ENCODE measurements at places on chromosomes 5 and 9. TPM values are rescaled to one million over a fixed set of nuclear protein-coding genes. Genes with fewer than 3 reads are reported as not detected.

DNA sequence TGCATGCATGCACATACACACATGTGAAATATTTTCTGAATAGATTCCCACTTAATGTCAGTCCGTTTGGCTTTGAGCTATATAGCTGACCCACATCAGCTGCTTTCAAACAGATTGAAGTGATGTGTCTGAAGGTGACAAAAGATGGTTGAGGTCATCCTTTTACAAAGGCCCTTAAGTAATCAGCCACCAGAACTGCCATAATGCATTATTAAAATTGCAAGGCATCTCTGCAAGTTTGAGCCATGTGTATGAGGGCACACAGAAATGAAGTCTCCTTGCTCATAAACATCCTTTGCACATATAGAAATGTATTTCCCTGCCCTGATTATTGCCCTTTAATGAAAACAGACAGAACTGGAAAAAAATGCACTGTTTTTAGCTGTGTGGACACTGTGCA, 1043.0 kb upstream of the C9orf72 start:
- no peak for DNase-seq

DNA sequence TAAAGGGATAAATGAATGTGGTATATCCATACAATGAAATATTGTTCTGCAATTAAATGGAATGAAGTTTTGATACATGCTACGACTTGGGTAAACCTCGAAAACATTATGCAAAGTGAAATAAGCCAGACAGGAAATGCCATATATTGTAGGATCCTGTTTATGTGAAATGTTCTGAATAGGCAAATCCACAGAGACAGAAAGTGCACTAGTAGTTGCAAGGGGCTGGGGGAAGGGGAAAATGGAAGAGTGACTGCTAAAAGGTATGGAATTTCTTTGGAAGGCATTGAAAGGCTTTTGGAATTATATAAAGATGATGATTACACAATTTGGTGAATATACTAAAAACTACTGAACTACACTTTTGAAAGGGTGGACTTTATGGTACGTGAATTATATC, 97.0 kb downstream of the FOXD1 start:
- no peak for DNase-seq

DNA sequence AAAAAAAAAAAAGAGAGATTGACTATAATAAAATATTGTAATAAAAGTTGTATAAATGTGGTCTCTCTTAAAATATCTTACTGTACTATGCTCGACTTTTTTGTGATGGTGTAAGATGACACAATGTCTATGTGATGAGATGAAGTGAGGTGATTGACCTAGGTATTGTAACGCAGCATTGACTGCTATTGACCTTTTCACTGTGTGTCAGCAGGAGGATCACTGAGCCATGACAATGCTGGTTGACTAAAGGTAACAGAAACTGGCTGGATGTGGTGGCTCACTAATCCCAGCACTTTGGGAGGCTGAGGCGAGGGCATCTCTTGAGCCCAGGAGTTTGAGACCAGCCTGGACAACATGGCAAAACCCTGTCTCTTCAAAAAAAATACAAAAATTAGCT, 78.6 kb upstream of the MYO10 start:
- no peak for DNase-seq

GRCh38 chr5:72586788-72587530, 79.7 kb upstream of the ZNF366 start:
- no peak for DNase-seq

GRCh38 chr5:169992789-169993484, 12.6 kb upstream of the INSYN2B start:
- DNase-seq = no peak

- DNase-seq = no peak
Measured at GRCh38 chr5:81838307-81838906, 87.5 kb upstream of the SSBP2 start.

- no peak for DNase-seq
Measured at GRCh38 chr5:160835818-160836528, 16.0 kb downstream of the ATP10B start.

DNA sequence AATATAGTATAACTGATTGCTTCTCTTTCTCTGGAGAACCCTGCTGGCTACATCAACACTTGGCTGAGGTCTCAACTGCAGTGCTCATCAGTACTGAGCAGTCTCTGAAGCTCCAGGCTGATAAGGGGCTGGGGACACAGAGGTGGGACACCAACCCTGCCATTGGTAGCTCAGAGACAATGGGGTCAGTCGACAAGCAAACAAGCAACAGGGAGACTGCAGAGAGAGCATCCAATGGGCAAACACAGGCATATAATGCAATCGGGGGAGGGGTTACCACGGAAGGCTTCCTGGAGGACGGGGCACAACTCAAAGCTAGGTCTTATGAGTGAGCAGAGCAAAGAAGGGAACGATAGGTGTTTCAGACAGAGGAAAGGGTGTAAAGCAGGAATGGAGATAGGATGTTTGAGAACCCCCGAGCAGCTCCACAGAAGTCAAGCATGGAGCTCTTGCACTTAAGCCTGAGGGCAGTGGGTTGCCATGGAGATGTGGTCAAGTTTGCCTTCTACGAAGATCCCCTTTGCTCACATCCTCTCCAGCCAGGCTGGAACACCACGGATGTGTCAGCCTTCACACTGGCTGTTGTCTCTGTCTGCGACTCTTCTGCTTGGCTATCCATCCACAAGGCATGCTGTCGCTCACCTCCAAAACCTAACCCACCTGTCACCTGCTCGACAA, 21.5 kb upstream of the AKNA start:
- DNase-seq = no peak

HNRNPAB gene
- total RNA-seq = 110 TPM

All from mucosa of gallbladder (tissue), 1 donor.